EH (cell line): ENCODE measurements at places on chromosomes 16 and 17.

- no peak for DNase-seq
Measured at GRCh38 chr16:48441106-48441505, 55.9 kb upstream of the SIAH1 start.

- no peak for DNase-seq
Measured at GRCh38 chr17:81348097-81349055, 46.9 kb upstream of the BAHCC1 start.

GRCh38 chr17:34374457-34374856, 11.4 kb upstream of the CCL1 start:
- no peak for DNase-seq

- DNase-seq: no peak
Measured at GRCh38 chr17:20965492-20965891, 77.3 kb downstream of the USP22 start.

DNA sequence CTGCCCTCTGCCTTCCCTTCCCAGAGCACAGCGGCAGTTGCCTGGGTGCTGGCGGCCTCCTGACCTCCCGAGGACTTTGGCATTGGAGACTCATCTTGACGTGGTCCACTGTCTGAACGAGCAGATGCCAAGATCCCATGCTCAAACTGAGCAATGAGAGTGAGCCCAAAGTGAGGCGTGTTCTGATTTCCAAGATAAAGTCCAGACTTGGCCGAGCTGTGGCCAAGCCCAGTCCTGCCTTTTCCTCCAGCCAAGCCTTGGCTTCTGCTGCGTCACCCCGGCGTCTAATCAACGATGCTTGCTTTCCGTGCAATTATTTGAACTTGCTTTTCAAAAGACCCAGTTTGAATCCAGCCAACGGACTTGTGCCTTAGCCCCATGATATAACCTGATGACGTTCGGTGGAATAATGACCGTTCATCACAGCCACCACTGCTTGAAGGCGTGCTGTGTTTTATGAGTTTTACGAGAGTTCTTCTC, 179.2 kb downstream of the IRF8 start:
- no peak for DNase-seq

DNA sequence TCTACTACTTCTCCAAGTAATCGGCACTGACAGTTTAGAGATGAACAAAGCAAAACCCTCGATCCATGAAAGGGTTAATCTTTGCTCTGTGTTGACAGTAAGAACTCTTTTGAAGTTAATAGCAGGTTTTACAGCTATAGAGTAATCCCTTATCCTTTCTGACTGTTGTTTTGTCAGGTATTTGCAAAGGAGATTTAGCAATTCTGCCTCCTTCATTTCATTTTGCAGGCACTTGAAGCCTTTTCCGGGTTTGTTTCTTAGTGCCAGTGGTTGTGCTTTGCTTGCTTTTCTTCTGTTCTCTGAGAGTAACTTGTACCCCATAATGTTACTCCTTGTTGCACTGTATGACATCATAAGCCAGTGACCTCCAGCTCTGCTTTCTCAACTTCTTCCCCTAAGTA, 64.5 kb downstream of the TANGO6 start:
- no peak for DNase-seq

DNA sequence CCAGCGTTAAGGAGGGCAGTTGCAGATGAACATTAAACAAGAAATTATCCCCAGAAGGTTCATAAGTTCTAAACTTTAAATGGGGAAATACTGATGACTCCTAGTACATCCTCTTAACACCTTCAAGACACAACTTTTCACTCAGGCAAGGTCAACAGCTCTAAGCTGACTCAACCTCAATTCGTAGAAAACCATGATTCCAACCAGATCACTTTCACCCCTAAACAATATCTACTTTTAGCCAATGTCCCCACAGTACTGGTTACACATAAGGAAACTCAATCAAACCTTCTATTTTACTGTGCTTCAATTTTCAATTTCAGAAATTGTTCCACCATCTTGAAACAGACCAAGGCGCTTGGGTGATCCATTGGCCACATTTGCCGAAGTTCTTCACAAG, 2.3 kb downstream of the CDYL2 start:
- no peak for DNase-seq

GRCh38 chr16:23803591-23804123, 32.1 kb upstream of the PRKCB start:
- DNase-seq: peak; percentile 41

DNA sequence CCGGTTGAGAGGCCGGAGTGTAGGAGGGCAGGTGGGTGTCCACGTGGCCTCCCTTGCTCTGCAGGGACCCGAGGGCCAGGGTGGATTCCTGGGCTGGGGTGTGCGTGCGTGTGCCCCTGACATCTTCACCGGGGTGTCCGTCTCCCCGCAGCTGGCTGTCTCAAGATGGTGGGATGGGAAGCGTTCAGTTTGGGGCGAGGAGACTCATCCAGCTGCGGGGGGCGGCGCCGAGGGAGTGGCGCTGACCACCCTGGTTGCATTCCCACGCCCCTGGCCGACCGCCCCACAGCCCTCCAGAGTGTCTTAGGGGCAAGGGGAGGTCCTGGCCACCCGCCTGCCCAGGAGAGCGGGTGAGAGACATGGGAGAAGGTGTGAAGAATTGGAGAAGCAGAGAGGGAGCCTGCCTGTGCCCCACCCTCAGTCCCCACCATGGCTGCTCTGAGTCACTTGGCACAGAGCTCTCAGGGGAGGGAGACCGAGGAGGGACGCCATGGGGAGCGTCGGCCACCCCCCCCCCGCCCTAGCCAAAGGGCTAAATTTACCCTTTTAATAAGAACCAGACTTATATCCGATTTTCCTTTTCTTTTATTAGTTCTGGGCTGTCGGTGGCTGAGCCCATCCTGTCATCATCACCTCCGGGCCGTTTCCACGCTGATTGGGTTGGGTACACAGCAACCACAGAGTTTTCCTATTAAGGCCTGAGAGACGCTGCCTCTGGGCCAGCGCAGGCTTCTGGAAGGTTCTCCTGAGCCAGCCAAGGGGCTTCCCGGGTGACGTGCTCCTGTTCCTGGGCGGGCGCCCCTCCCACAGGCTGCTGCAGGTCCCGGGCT, 22.0 kb downstream of the BAHCC1 start:
- peak; percentile 96 for DNase-seq

DNA sequence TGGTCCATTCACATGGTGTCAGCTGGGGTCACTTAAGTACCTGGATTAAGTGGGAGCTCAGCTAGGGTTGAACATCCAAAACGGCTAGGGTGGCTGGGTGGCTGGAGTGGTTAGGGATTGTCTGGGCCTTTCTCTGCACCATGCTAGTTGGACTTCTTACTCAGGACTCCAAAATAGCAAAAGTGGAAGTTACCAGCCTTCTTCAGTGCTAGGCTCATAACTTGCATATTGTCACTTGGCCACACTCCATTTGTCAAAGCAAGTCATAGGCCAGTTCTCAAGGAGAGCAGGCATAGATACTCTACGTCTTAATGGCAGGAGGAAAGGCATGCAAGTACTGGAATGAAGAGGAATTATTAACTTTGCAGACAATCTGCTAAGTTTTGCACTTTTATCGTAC, 69.7 kb downstream of the ESRP2 start:
- no peak for DNase-seq

DNA sequence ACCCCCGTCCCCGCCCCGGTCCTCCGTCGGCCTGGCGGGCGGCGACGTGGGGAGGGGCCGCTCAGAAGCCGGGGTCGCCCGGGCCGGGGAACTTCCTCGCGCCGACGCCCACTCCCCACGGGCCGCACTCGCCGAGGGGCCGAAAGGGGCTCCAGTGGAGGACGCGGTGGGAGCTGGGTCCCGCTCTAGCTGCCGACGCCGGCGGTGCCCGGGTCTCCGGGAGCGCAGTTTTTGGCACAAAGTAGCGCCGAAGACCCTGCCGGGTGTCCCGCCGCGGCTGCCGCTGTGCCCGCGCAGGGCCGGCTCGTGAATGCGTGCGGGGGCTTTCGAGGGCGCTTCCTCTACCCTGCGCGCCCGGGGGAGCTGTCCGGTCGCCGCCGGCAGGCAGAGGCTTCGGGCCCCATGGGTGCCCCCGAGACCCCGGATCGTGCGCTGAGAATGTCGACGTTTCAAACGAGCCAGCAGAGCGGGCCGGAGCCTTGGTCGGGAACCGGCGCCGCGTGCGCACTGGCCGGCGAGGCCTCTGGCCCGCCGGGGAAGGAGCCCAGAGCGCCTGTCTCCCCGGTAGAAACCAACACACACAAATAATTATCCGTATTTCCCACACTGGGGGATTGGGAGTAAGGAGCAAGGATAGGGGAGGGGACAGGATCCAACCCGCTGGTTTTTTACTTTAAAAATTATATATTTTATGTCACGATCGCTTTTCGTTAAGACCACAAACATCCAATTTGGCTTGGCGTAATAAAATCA, 46.6 kb upstream of the SLC38A10 start:
- no peak for DNase-seq

GRCh38 chr16:79687249-79688130, 87.0 kb upstream of the MAF start:
- peak; percentile 3 for DNase-seq
